Fibroblast of lung (primary cell): ENCODE measurements at places on chromosomes 1 and 21. TPM values are rescaled to one million over a fixed set of nuclear protein-coding genes. Genes with fewer than 3 reads are reported as not detected.

Gene SNRNP40
- polyA plus RNA-seq: 53.5 and 73.9 TPM in 2 replicates

Gene ZNF281
- 11.1 and 14.0 TPM in 2 replicates for polyA plus RNA-seq

Gene SRGAP2B
- 24.8 and 27.4 TPM in 2 replicates for polyA plus RNA-seq

Gene JAK1
- polyA plus RNA-seq: 131 and 144 TPM in 2 replicates

Gene HENMT1
- 3.8 and 5.3 TPM in 2 replicates for polyA plus RNA-seq

Gene AJAP1
- 0.01 and 0.03 TPM in 2 replicates for polyA plus RNA-seq

Gene COL24A1
- polyA plus RNA-seq: 0.31 and 0.97 TPM in 2 replicates

Gene TRNAU1AP
- polyA plus RNA-seq: 31.7 and 35.7 TPM in 2 replicates

Gene MMEL1
- polyA plus RNA-seq: 0.02 and 0.60 TPM in 2 replicates

Gene OR2AK2
- polyA plus RNA-seq: not detected in 2 replicates

Gene CD53
- 0.06 TPM in 1 of 2 replicates, not detected in the other for polyA plus RNA-seq

Gene ITGB2
- 0.05 TPM in 1 of 2 replicates, not detected in the other for polyA plus RNA-seq

Gene RRAGC
- 47.2 and 53.4 TPM in 2 replicates for polyA plus RNA-seq

Gene KCNJ9
- not detected in 2 replicates for polyA plus RNA-seq

Gene DIRAS3
- 2.9 and 6.5 TPM in 2 replicates for polyA plus RNA-seq

Gene KRTAP21-2
- not detected in 2 replicates for polyA plus RNA-seq

Gene OR2G6
- polyA plus RNA-seq: not detected in 2 replicates

Gene IL20
- not detected in 2 replicates for polyA plus RNA-seq

Gene HSF2BP
- 0.60 and 0.70 TPM in 2 replicates for polyA plus RNA-seq

Gene FAM89A
- 10.2 and 12.0 TPM in 2 replicates for polyA plus RNA-seq

Gene SSBP3
- polyA plus RNA-seq: 26.4 and 32.2 TPM in 2 replicates

Gene SUSD4
- polyA plus RNA-seq: 0.33 and 0.63 TPM in 2 replicates

Gene CHRM3
- polyA plus RNA-seq: 0.02 TPM in 1 of 2 replicates, not detected in the other

Gene ARHGAP29
- 35.4 and 37.3 TPM in 2 replicates for polyA plus RNA-seq

Gene ADCY10
- 0.09 TPM in 1 of 2 replicates, not detected in the other for polyA plus RNA-seq

Gene PBX1
- 43.1 and 47.2 TPM in 2 replicates for polyA plus RNA-seq

Gene MYBPHL
- polyA plus RNA-seq: not detected in 2 replicates

Gene CASQ1
- polyA plus RNA-seq: 0.15 TPM in 1 of 2 replicates, not detected in the other

Gene APCS
- polyA plus RNA-seq: not detected in 2 replicates

Gene KLHDC9
- 0.95 and 1.5 TPM in 2 replicates for polyA plus RNA-seq

Gene GREM2
- 6.9 and 26.1 TPM in 2 replicates for polyA plus RNA-seq

Gene LRRN2
- polyA plus RNA-seq: not detected in 2 replicates

Gene DNAJC6
- polyA plus RNA-seq: 0.14 and 0.98 TPM in 2 replicates

Gene OR2T2
- not detected in 2 replicates for polyA plus RNA-seq

Gene SLC30A2
- polyA plus RNA-seq: not detected in 2 replicates

Gene C1orf94
- 0.02 and 0.10 TPM in 2 replicates for polyA plus RNA-seq

Gene CRP
- polyA plus RNA-seq: not detected in 2 replicates

Gene MARK1
- polyA plus RNA-seq: 1.1 TPM in 2 replicates

Gene NBPF4
- polyA plus RNA-seq: not detected in 2 replicates

Gene KRTAP19-6
- polyA plus RNA-seq: not detected in 2 replicates

Gene BROX
- polyA plus RNA-seq: 11.3 and 12.1 TPM in 2 replicates

Gene SH2D1B
- 0.02 TPM in 1 of 2 replicates, not detected in the other for polyA plus RNA-seq

Gene PKP1
- 0.06 and 0.08 TPM in 2 replicates for polyA plus RNA-seq

Gene PARK7
- polyA plus RNA-seq: 513 and 651 TPM in 2 replicates

Gene PRPF38A
- 22.4 and 24.6 TPM in 2 replicates for polyA plus RNA-seq

Gene MT1HL1
- polyA plus RNA-seq: not detected in 2 replicates
